Fibroblast of the conjunctiva (primary cell): ENCODE measurements at places on chromosomes 1 and 21.
A peak's percentile ranks its signal among the peaks of the same experiment; 100 is the strongest.

DNA sequence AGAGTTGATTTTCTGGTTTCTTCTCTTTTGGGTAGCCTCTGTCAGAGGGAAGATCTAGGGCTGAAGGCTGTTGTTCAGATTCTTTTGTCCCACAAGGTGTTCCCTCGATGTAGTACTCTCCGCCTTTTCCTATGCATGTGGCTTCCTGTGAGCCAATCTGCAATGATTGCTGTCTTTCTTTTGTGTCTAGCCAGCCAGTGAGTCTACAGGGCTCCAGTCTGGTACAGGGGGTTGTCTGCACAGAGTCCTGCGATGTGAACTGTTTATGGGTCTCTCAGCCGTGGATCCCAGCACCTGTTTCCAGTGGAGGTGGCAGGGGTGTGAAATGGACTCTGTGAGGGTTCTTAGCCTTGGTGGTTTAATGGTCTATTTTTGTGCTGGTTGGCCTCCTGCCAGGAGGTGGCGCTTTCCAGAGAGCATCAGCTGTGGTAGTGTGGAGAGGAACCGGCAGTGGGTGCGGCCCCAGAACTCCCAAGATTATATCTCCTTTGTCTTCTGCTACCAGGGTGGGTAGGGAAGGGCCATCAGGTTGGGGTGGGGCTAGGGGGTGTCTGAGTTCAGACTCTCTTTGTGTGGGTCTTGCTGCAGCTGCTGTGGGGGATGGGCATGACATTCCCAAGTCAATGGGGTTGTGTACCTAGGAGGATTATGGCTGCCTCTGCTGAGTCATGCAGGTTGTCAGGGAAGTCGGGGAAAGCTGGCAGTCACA is 81.3 kb upstream of the C21orf91 start:
- DNase-seq: no peak

DNA sequence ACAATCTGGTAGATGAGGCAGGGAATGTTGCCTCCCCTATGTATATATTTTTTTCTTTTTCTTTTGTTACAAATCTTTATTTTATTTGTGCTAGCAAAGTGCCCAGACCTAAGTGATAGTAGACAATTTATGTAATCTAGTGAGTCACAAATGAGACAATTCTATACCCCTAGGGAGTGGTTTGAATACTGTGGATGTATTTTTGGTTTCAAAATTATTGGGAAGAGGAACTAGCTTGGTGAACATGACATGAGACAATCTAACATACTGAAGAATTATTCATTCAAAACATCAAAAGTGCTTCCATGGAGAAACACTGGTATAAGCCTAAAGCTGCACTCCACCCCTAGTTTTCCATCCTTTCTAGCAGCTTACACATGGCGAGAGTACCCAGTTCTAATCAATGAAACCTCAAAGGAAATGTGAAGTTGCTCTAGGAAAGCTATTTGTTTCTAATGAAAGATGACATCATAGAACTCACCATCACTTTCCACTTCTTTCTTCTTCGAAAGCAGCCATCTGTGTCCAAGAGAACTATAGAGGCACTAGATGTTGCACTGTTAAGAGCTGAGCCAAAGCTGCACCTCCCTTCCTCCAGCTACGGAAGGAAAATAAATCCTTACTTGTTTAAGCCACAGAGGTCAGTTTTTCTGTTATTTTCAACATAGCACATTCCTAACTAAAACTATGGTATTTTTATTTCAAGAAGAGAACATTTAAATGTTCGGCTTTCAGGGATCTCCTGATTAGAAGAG is 764.6 kb downstream of the LTN1 start:
- DNase-seq: no peak

GRCh38 chr21:39313571-39314142 is at the start of gene BRWD1:
Gene BRWD1, minus strand, starts transcription at chr21:39313632. Its CDS starts 141 bp downstream, at chr21:39313491.
- DNase-seq: peak; percentile 45

- DNase-seq: no peak
Observed at GRCh38 chr1:47482786-47483185, 44.9 kb downstream of the FOXD2 start.

GRCh38 chr1:43296207-43296606 is 4.6 kb upstream of the TIE1 start:
- no peak for DNase-seq

- no peak for DNase-seq
Observed at GRCh38 chr1:6868660-6869380, 83.6 kb downstream of the CAMTA1 start.

- no peak for DNase-seq
Observed at GRCh38 chr1:81129776-81130175, 671.0 kb upstream of the ADGRL2 start.

DNA sequence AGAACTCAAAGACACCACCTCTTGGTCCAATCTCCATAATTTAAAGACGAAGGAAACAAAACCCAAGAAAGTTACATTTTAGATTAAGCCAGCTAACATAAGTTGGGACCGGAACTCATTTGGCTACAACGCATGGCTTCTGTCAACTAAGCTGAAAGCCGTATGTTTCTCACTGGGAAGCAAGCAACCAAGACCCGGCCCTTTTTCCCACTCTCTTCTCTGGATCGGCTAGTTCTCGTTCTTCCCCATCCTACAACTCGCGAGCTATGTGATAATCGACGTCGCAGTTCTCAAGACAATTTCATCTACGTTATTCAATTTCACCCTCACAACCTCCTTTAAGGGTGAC is 601 bp downstream of the CCT8 start:
- peak; percentile 3 for DNase-seq

GRCh38 chr1:28281608-28282425 is 22.5 kb downstream of the SESN2 start:
- no peak for DNase-seq

GRCh38 chr1:30806381-30807317 is 49.1 kb upstream of the LAPTM5 start:
- no peak for DNase-seq

DNA sequence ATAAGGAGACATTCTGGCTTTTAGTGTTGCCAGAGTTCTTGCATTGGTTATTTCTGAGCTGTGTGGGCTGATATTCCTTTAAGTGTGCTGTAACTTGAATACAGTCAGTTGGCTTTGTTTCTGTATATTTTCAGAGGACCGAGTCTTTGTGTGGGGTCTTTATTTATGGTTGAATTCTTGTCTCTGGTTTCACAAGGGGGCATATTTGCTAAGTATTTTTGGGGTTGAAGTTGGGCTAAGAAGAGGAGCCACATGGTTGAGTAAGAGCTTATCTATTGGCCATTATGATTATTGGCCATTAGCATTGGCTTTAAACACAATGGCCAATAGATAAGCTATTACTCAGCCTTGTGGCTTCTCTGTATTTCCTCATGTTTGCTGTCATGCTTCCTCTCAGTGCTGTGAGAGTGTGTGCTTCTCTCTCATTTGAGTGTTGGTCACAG is 26.3 kb upstream of the PTGFR start:
- DNase-seq: no peak

GRCh38 chr1:230147253-230148125 is 80.5 kb downstream of the GALNT2 start:
- DNase-seq: no peak

DNA sequence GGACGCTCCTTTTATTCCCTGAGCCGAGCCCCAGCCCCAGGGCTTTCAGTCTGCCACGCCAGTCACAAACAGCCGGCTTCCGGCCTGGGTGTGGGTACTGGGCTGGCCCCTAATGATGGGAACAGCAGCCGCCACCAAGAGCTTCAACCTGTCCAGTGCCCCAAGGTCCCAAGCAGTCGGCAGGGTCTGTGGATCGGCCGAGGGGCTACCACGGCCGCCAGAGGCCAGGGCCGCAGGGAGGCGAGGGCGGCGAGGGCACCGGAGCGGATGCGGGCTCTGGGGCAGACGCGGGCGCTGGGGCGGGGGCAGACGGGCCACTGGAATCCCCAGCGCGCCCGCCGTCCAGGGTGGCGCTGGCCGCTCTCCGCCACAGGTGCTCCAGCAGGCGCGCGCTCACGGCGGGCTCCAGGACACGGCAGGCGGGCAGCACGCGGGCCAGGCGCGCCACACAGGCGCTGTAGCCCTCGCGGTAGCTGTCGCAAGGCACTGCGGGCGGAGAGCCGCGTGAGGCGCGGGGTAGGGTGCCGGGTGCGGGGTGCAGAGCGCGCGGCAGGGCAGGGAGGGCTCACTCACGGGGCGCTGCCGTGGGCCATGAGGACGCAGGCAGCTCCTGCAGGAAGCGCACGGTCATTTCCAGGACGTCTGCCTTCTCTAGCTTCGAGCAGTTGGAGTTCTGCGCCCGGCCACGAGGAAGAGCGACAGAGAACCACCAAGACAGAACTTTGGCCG is 887 bp downstream of the HES2 start:
- DNase-seq: no peak

GRCh38 chr1:53068314-53069099 is 6.5 kb downstream of the PODN start:
- no peak for DNase-seq

DNA sequence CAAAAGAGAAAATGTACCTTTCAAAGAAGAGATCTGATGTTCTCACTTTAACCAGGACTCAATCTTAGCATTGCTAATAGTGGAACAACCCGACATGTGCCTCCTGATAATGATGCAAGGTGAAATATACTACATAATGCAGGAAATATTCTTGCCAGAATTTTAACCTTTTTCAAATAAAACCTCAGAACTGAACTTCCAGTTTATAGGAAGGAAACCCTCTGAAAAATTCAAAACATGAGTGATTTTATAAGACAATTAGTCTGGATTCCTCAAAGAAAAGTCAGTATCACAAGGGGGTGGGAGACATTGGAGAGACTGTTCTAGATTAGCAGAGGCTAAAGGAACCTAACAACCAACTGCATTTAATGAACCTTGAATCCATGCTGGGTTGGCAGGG is 18.1 kb downstream of the AHCYL1 start:
- no peak for DNase-seq

DNA sequence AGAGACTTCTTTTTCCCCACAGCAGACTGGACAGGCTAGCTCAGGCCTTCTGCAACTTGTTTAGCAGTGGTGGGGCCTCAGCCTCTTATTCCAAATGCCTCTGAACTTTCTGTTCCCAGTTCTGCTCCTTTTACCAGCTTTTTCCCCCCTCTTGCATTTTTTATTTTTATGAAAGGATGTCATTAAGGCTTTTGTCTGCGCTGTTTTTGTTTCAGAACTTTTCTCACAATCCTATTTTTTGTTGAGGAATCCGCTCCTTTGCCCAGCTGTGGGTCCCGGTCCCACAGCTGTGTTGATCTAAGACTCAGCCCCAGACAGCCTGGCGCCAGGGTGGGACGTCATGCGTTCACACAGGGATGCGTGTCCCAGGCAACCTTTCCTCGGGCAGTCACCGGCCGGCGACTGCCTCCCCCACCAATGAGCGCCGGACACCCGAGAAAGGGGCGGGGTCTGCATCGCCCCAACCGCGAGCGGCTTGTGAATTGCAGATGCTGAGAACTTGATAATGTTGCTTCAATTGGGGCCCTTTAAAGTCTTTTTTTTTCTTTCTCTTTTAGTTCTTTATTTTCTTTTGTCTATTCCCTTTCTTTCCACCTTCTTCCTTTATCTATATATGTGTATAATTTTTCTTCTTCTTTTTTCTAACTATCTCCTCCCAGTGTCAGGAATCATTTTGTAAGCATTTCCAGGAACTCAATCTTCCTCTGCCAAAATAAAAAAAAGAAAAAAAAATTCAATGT is 3.0 kb upstream of the ID3 start:
- peak; percentile 95 for DNase-seq

GRCh38 chr1:198657550-198658064 is 18.8 kb downstream of the PTPRC start:
- DNase-seq: peak; percentile 81

GRCh38 chr21:45698493-45699184 is 55.1 kb downstream of the PCBP3 start:
- peak; percentile 93 for DNase-seq

GRCh38 chr21:31347435-31348032 is 3.5 kb upstream of the TIAM1 start:
- DNase-seq: peak; percentile 22

GRCh38 chr21:46207920-46208591 is 20.5 kb downstream of the LSS start:
- no peak for DNase-seq

- DNase-seq: no peak
Observed at GRCh38 chr1:9506901-9507300, 32.4 kb upstream of the SLC25A33 start.

DNA sequence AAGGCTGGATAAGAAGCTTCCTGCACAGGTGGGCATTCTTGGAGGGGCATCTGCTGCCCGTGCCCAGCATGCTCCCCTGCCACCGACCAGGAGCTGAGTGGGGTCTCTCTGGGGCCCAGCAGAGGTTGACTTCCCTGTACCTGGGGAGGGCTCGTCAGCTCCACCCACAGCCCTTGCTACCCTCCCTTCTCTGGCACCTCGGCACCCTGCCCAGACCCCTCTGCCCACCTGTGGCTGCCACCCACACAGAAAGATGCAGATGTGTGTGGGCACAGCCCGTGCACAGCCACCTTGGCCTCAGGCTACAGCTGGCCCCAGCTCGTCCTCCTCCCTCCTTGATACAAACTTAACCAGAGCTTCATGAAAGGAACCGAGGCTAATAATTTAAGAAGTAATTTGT is 241.2 kb upstream of the VAMP3 start:
- DNase-seq: no peak

DNA sequence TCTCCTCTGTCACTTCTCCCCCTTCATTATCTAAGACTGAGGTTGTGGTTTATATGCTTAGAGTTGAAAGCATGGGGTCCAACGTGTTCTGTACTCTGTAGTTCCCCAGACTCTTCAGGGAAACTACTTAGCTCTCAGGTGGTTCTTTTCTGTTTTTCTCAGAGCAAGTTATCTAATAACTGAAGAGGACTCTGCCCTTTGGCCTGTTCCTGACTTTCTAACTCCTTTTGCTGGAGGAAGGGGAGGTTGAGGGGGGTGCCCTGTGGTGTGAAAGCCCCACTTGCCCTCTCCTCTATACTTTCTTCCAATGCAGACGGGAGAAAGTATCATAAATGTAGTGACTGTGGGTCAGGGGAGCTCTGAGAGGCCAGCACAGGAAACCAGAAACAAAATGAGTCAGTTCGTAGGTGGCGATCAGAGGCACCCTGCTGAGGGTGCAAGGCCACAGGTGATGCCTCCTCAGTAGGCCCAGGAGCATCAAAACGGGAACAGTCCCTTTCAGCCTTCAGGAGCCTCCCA is 5.0 kb downstream of the SLC25A44 start:
- no peak for DNase-seq

- no peak for DNase-seq
Observed at GRCh38 chr1:150793221-150793620, 14.8 kb downstream of the CTSK start.

GRCh38 chr1:100325415-100326324 is 26.6 kb upstream of the CDC14A start:
- no peak for DNase-seq

GRCh38 chr1:71232786-71233185 is 152.0 kb upstream of the ZRANB2 start:
- no peak for DNase-seq

GRCh38 chr1:94773296-94773809 is 46.8 kb upstream of the SLC44A3 start:
- no peak for DNase-seq
